ENCODE measurements at places on chromosomes 7 and 10. TPM values are rescaled to one million over a fixed set of nuclear protein-coding genes. Genes with fewer than 3 reads are reported as not detected.

PAPSS2 gene
- polyA plus RNA-seq, result 7.8 TPM

VIM gene
- polyA plus RNA-seq, result 2,675 TPM

PNLIP gene
- not detected for polyA plus RNA-seq

SPDYE2B gene
- 2.7 TPM for polyA plus RNA-seq

DNA sequence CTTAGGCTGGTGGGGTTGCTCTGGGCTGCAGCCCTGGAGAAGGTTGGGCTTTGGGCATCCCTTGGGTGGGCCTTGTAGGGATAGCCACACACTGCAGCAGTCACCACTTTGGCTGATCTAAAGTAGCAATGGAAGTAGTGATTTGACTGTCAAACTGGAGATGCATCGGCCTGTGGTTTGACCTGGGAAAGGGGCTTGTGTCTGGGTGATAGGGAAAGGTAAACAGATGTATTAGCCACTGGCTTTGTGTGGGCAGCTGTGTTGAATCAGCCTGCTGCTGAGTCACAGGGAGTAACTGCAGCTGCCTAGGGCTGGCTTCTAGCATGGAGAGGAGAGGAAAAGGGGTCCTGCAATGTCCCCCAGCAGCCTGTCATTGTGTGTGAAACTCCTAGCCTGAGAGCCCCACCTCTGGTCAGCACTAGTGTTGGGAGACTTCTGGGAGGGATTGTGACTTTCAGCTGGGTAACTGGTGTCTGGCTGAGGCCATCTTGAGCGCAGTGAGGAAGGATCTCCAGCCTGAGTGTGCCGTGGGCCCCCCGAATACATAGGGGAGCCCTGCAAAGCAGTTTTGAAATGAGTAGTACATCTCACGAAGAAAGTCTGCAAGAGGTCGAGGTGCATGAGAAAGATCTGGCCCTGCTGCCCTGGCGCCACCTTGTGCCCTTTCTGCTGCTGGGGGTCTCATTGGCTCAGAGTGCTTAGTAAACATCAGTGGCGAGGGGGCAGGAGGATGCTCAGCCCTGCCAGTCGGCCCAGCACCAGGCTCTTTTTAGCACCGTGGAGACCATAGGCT is 117.3 kb downstream of the FANK1 start:
- no peak for DNase-seq

GRCh38 chr10:13617116-13617515 is 30.4 kb downstream of the PRPF18 start:
- DNase-seq, result no peak

GRCh38 chr7:2764621-2765020 is 76.6 kb downstream of the AMZ1 start:
- no peak for DNase-seq

- DNase-seq, result no peak
These were observed 222.0 kb downstream of the LHFPL3 start for GRCh38 chr7:104550362-104550761.

DNA sequence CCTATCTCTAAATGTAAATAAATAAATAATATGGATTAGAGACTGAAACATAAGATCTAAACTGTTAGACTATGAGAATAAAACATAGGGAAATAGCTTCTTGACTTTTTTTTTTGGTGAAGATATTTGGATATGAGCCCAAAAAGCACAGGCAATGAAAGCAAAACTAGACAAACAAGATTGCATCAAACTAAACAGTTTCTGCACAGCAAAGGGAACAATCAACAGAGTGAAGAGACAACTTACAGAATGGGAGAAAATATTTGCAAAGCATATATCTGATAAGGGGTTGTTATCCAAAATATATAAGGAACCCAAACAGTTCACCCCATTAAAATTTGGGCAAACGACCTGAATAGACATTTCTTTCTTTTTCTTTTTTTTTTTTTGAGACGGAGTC is 148.1 kb downstream of the SUGCT start:
- DNase-seq, result no peak

DNA sequence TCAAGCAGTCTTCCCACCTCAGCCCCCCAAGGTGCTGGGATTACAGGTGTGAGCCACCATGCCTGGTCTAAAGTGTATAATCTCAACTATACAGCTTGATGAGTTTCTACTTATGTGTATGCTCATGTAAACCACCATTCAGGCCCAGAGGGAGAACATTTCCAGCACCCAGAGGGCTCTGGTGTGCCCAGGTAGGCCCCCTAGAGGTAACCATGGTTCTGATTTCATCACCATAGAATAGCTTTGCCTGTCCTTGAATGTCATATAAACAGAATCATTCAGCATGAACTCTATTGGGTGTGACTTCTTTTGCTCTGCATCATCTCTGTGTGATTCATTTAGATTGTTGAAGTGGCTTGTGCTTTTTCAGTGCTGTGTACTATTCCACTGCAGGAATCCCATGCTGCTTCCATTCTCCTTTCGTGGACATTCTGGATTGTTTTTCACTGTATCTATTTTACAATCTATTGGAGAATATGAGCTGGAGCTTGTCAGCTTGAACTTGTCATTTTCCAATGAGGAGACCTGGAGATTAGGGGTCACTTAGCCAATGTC is 35.2 kb downstream of the COL26A1 start:
- no peak for DNase-seq

Data from forelimb muscle (tissue), 1 donor.